ENCODE measurements at places on chromosomes 6 and 20.

- DNase-seq: no peak
These were observed 515.2 kb upstream of the JAG1 start for GRCh38 chr20:11188843-11189603.

- no peak for DNase-seq
These were observed 292.8 kb downstream of the FRK start for GRCh38 chr6:115767931-115768330.

DNA sequence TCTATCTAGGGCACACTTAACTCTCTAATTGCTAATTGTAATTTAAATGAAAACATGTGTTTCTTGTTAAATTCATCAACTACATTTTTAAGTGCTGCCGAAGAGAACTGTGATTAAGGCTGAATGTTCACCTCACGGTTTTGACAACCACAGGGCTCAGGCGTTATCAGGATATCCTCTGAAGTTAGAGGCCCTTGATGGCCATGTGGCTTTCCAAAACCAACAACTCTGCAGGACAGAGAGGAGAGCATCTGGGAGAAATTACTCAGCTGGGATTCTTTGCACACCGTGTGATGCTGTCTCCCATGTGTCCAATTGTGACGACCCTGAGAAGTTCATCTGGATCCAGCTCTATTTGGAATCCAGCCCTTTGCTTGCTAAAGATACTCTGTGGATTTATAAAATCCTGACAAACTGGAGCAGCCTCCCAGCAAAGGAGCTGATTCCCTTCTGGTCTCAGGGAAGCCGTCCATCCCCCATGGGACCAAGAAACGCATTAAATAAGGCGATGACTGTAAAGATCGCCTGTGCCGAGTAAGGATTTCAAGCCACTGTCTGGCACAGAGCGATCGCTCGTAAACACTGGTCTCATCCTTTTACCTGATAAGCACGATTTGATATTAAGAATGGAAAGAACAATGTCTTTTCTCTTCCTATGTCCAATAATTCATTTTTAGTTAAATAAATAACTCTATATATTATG, 401.1 kb downstream of the CD83 start:
- DNase-seq: no peak

DNA sequence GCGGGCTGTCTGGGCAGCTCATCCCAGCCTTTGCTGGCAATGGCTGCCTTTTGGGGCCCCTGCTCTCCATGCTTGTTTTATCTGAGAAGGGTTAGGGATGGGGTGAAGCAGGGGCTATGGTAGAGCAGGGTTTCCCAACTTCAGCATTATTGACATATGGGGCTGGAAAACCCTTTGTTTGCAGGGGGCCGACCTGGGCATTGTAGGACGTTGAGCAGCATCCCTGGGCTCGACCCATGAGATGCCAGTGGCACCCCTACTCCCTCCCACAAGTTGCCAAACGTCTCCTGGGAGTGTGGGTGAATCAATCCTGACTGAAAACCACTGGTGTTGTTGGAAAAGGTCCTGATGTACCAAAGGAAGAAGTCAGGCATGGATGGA, 56.9 kb downstream of the KCNK5 start:
- DNase-seq: no peak

DNA sequence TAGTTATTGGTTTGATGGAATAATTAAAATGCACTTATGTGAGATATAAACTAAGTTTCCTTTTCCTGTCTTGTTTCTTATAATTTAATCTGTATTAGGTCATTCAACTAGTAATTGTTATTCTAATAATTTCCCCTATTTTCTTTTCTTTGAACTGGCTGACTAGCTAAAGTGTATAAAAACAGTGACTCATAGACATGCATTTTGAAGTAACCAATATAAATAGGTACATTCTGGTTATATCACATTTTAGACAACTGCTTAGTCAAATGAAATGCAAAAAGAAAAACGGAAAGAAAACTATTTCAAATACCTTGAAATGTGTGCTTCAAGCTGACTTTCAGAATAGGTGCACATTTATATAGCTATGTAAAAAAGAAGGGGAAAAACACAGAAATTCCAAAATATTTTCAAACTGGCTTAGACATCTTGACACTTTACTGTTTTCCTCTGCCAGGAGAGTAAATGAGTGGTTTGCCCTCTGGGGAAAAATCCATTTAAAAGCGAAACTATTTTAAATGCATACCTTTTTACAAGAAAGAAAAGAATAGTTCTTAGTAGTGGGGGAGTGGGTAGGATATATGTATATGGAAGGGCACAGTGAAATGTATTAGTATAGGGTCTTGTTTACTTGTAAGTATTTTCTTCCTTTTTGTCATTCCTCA, 28.3 kb downstream of the KCNQ5 start:
- no peak for DNase-seq

GRCh38 chr20:63979229-63979556, 249 bp downstream of the SAMD10 start:
- DNase-seq: no peak

GRCh38 chr6:35569011-35569461, 56.3 kb upstream of the TULP1 start:
- no peak for DNase-seq

- DNase-seq: no peak
These were observed 768.4 kb upstream of the DEFB115 start for GRCh38 chr20:30488941-30489613.

DNA sequence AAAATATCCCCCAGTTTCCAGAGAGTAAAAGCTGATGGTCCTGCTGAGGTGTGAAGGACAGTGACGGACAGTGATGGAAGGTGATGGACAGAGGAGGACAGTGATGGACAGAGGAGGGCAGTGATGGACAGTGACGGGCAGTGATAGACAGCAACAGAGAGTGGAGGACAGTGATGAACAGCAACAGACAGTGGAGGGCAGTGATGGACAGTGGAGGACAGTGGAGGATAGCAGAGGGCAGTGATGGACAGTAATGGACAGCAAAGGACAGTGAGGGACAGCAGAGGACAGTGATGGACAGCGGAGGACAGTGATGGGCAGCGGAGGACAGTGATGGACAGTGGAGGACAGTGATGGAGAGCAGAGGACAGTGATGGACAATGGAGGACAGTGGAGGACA, 2.7 kb upstream of the NKAIN4 start:
- no peak for DNase-seq

GRCh38 chr6:139713900-139714506, 339.6 kb upstream of the CITED2 start:
- no peak for DNase-seq

DNA sequence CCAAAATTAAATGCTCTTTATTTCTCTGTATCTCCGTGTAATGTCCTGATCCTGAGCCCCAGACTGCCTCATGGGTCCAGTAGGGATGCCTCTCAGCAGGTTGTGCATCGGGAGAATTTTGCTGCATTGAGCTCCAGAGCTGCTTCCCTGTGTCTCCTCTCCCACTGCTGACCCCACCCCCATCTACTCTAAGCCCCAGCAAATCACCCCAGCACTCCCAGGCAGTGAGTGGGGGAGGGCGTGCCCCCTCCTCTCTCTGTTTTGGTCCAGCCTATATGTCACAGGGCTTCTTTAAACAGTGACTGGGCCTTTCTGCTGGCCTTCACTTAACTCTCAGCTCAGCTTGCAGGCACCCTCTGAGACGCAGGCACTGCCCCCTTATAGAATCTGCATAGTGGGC, 228.8 kb upstream of the QKI start:
- no peak for DNase-seq

DNA sequence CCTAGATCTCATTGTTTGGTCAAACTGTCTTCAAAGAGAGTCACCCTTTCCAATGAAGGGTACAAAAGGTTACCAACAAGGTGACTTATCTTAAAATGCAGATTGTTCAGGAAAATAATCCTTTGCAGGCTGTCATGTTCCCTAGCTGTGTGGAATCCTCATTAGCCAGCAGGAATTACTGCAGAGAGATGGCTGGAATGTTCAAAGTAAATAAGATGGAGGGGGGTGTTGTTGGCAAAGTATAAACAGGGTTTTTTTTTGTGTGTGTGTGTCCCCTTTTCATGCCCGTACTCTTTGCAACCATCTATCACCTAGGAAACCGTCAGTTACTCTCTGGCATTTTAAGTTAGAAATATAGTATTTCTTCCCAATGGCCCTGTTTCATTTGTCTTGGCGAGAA, 6.5 kb downstream of the NEDD9 start:
- DNase-seq: no peak

GRCh38 chr6:112008482-112008881, 45.4 kb upstream of the CCN6 start:
- DNase-seq: no peak

GRCh38 chr6:3455147-3455568, 1.7 kb downstream of the SLC22A23 start:
- no peak for DNase-seq

- DNase-seq: no peak
These were observed 1038.4 kb upstream of the FLRT3 start for GRCh38 chr20:15375836-15376235.
